ENCODE measurements at places on chromosomes 7 and 10.
A peak's percentile ranks its signal among the peaks of the same experiment; 100 is the strongest.

- no peak for DNase-seq
Measured at GRCh38 chr10:11073410-11073809, 55.7 kb downstream of the CELF2 start.

GRCh38 chr10:84599254-84599653 lies 270.9 kb downstream of the CCSER2 start:
- no peak for DNase-seq

DNA sequence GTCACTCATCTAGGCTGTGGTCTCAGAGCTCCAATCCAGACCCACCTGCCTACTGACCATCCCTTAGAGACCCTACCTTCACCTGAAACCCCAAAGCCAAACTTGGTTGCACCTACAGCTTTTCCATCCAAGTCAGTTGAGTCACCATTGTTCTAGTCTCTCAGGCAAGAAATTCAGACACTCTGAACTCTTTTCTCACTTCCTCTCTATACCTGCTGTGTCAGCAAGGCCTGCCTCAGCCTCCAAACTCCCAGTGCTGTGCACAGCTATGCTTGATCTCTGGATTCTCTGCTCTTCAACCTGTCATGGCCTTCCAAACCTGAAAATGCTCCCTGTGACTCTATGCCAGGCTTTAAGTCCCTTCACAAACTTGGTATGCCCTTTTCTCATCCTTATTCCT lies 47.4 kb upstream of the MTURN start:
- no peak for DNase-seq

DNA sequence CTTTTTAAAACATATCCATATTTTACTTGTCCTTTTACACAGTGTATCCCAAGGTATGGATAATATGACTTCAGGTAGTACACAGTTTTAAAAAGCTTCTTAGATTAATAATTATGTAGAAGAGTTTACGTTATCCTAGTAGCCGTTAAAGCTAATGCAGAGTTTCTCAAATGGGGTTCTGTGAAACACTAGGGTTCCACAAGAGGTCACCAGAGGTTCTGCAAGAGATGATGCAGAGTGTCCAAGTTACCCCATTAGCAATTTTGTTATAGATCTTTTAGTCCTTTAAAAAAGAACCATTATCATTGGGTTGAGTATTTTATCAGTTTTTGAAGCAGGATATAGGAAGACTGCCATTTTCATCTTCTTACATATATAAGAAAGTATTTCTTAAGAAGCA lies 298.9 kb upstream of the HPS1 start:
- no peak for DNase-seq

GRCh38 chr7:134726581-134726980 lies 52.9 kb upstream of the CALD1 start:
- no peak for DNase-seq

GRCh38 chr10:134247-135131 lies 766 bp upstream of the ZMYND11 start:
- DNase-seq, result peak; percentile 9

DNA sequence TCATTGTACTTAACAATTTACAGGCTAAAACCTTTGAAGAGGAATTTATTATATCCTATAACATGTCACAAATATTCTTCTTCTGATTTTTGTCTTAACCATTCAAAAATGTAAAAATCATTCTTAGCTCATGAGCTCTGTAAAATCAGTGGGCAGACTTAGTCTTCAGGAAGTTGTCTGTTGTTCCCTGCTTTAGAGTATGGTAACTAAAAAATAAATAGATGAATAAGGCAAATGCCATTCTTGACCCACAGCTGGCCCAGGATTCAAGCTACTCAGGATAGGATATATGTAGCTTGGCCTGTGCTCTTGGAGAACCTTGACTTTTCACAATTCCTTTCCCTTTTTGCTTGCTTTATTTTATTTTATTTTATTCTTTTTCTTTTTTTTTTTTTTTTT lies 51.5 kb downstream of the LRRC4 start:
- DNase-seq, result no peak

GRCh38 chr7:78037603-78038002 lies 239.0 kb downstream of the PHTF2 start:
- DNase-seq, result no peak

DNA sequence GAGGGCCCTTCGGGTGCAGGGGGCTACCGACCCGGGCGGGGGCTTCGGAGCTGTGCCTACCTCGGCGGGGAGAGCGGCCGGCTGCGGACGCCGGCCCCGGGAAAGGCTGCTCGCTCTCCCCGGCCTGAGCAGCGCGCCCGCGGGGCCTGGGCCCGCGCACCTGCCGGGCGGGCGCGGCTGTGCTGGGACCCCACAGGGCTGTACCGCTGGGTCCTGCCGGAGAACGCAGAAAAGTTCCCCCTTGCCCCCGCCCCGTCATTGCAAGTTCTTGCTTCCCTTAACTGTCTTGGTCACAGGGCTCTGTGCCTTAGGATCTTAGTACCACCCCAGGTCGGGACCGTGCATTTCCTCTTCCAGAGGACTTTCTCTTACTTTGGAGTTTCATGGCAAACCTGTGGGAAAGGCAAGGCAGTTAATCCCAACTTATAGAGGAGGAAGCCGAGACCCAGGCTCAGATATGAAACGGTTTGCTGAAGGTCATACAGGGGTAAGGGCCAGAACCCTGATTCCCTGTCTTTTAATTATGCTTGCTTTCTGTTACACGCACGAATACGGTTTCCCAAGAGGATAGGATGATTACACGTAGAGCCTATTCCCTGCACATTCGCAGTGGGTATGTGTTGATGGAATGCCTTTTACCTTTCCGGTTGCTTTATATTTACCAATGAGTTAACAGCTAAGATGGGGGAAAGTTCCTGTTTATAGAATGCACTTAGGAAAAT lies 652 bp downstream of the PCGF5 start:
- no peak for DNase-seq

DNA sequence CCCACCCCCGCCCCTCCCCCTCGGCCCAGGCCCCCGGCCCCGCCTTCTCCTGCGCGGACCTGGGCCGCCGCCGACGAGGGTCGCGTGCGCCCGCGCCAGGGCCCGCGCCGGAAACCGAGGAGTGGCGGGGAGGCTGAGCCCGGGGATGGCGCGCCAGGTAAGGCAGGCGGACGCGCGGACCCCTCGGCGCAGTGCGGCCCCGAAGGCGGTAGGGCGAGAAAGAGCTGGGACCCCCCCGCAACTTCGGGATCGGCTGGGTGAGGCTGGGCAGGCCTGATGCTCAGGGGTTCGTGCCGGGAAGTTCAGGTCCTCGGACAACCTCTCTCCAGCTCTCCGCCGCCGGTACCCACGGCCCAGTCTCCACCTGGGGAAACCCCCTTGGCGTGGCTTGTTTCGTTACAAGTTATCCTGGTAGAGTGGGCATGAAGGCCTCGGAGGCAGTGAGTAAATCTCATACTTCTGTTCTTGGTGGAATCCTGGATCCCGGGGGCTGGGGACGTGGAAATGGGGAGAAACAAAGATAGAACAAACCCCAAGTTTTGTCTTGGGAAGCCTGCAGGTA lies 58.4 kb downstream of the ZNF467 start:
- peak; percentile 32 for DNase-seq

DNA sequence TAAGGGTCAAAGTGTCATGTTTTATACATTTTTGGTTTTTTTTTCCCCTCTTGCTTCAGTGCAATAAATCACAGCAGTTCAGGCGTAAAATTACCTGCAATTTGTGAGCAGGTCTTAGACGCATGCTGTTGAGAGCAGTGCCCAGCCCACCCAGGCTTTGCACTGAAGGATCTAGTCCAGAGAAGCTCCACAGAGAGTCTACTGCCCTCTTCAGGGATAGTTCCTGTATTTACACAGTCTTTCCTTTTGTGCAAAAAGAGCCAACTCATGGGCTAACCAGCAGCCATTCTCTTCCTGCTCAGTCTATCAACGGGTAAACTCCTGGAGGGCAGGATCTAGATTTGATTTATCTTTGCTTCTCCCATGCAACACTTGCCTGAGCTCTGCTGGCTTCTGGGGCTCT lies 82.2 kb upstream of the NAMPT start:
- no peak for DNase-seq

GRCh38 chr7:84629216-84629615 lies 434.6 kb upstream of the SEMA3A start:
- DNase-seq, result no peak

GRCh38 chr10:113033991-113034390 lies 83.9 kb downstream of the TCF7L2 start:
- no peak for DNase-seq

DNA sequence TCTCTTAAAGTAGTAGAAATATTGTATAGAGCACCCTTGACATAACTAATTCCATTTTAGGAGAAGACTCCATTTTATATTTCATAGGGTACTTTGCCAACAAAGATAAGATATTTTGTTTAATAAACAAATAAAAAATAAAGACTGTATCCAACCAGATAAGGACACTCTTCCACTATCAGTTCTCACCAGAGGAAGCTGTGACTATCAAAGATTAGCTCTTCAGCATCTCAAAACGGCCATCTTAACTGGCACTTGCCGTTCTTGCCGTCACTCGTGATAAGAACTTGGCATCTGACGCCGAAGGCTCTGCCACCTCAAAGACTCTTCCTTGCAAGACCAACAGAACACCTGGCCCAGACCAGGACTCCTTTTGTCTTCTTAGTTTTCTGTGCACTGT lies 26.3 kb upstream of the AKR1B1 start:
- DNase-seq, result no peak

DNA sequence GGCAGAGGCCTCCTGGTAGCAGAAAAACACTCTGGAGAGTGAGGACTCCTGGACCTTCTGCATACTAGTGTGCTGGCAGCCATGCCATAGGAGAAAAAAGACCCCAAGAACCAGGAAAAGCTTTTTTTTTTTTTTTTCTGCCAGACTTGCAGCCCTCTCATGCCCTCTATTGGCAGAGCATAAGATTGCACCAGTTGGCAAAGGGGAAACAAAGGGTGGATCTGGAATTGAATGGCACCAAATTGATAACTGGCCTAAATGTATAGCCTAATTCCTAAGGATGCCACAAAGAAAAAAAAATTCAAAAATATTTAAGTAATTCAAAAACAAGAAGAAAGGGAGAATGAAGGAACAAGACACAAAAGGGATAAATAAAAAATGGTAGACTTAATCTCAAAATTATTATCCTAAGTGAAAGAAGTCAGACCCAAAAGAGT lies 112.5 kb upstream of the GHITM start:
- no peak for DNase-seq

DNA sequence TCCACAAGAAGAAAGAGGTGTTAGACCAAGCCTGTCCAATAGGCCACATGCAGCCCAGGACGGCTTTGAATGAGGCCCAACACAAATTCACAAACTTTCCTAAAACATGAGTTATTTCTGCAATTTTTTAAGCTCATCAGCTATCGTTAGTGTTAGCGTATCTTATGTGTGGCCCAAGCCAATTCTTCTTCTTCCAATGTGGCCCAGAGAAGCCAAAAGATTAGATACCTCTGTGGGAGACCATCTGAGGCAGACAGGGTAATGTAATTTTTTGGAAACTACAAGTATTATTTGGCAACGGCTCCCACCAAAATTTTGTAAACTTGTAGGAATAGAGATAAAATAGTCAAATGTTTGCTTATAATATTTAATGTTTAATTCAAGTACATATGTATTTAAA lies 153.8 kb downstream of the SRPK2 start:
- DNase-seq, result no peak

DNA sequence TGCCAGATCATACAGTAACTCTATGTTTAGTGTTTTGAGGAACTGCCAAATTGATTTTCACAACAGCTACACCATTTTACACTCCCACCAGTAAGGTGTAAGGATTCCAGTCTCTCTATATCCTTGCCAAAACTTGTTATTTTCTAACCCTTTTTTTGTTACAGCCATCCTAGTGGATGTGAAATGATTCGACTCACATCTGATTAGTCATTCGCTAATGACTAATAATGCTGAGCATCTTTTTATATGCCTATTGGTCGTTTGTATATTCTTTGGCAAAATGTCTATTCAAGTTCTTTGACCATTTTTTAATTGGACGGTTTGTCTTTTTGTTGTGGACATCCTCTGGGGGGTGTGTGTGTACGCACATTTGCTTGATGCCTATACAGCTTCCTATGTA lies 142.8 kb downstream of the DGKB start:
- no peak for DNase-seq

GRCh38 chr10:132868995-132869394 lies 73.4 kb downstream of the CFAP46 start:
- DNase-seq, result no peak

DNA sequence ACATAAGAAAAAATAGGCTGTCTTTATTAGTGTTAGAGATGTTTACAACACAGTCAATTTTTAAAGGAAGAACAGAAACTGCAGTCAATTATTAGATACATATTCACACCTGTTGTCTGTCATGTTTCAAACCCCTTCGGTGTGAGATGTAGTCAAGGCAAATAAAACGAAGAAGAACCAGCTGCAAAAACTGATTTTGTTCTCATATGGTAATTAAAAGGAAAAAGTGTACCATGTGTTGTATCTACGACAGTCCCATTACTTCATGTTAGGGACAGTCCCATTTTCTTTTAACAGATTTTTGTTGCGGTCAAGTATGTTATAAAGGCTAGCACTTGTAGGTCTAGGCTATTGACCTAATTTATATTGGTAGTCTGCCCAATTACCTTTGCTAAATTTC lies 149.4 kb downstream of the LRRN3 start:
- no peak for DNase-seq

DNA sequence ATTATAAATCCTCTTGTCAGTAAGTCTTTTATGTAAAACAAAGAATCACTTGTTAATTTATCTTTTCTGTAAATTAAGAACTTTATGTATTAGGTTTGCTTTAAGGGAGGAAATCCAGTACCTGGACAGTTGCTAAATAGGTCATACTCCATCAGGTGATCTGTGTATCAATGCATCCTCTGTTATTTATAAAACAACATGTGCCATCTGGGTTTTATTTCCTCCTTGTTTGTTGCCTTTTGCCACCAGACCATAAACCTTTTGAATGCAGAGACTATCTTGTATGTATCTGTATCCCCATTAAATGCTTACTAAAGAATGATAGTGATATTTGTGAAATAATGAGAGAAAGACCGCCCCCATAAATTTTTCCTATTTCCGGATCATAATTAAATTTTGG lies 70.0 kb downstream of the SLC35B4 start:
- no peak for DNase-seq

DNA sequence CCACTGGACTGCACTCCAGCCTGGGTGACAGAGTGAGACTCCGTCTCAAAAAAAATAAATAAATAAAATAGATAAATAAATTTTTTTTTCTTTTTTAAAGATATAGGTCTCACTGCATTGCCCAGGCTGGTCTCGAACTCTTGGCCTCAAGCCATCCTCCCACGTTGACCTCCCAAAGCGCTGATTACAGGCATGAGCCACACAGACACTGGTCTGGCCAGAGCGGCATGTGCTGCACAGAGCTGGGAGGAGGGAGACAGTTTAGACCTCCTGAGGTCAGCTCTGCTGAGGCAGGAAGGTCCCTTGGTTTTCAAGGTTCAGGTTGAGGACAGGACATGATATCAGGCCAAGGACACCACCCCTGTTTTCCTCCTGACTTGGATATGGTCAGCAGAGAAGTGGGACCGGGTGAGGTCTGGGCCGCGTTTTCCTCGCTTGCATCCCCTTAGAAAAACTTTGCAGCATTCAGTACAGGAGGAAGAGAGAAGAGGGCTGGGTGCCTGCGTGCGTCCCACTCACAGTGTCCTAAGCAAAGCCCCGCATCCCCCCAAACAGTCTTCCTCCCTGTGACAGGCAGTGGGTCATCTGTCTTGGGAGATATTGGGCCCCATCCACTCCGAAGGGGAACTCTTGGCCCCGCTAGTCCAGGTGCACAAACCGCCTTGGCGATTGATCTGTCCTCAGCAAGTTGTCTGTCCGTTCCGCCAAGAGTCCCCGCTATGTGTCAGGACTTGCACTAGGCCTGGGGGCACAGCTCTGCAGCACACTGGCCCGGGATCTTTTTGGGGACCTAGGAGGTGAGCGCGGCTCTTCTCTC lies 56.1 kb downstream of the ZNF727 start:
- no peak for DNase-seq

Data from stimulated activated CD4-positive, alpha-beta T cell treated with anti-CD3 and anti-CD28 coated beads, Interleukin-2, amount 100 ng/mL, for 4 hours (primary cell).